ENCODE measurements at places on chromosomes 2 and 18.
A peak's percentile ranks its signal among the peaks of the same experiment; 100 is the strongest.

- DNase-seq: no peak
Measured at GRCh38 chr2:223786943-223787342, 50.4 kb downstream of the AP1S3 start.

- DNase-seq: no peak
Measured at GRCh38 chr2:26860211-26860850, 12.4 kb downstream of the DPYSL5 start.

GRCh38 chr2:63790491-63790890 is 51.2 kb upstream of the UGP2 start:
- no peak for DNase-seq

DNA sequence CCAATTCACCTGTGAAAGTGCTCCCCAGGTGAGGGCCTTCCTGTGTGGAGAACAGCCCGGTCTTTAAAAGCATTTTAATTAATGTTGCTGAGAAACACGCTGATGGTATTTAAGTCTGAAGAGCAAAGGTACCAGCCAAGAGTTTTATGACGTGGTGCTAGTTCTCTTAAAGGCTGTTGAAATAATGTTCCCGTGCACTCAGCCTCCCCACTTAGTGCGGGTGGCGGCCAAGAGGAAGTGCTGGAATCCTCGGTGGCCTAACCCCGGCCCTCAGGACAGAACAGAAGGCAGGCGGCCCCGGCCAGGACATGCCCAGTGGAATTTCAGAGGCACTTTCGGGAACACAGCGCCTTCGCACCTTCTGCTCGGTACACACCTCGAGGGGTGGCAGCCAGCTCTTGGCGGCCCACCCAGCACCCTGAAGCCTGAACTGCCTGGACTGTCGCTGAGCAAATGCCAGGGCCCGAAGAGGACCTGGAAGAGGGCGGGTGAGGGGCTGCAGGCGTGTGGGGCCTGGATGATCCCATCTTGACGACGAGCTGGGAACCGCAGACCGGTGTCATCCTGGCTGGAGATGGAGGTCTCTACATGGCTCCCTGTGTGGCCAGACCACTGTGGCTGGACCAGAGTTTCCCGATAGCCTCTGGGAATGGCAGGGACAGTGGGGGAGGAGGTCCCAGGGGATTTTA is 142.9 kb downstream of the ASB1 start:
- DNase-seq: no peak

GRCh38 chr2:96926791-96927190 is 56.9 kb upstream of the SEMA4C start:
- no peak for DNase-seq

GRCh38 chr2:44244135-44244871 is 31.0 kb upstream of the SLC3A1 start:
- peak; percentile 78 for DNase-seq

GRCh38 chr2:74894272-74894981 is 60.5 kb downstream of the HK2 start:
- DNase-seq: peak; percentile 54

- peak; percentile 79 for DNase-seq
Measured at GRCh38 chr2:241774419-241775222, 2.0 kb upstream of the GAL3ST2 start.

DNA sequence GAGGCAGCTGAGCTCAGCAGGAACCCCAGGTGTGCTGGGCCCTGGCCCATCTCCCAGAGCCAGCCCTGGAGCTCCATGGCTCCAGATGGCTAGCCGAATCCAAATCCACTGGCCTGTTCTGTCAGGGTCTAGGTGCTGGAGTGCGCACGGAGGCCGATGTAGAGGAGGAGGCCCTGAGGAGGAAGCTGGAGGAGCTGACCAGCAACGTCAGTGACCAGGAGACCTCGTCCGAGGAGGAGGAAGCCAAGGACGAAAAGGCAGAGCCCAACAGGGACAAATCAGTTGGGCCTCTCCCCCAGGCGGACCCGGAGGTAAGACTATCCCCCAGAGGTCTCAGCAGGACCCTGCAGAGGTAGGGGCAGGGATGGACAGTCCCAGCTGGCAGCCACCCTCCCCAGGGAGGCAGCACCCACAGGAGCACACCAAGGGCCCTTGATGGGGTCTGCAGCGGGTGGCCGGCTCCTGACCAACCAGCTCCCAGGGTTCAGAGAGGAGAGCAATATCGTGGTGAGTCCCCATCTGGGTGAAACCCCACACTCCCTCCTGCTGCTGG is 26.1 kb upstream of the PRLH start:
- DNase-seq: no peak

- DNase-seq: no peak
Measured at GRCh38 chr2:8432706-8433336, 249.0 kb upstream of the ID2 start.

DNA sequence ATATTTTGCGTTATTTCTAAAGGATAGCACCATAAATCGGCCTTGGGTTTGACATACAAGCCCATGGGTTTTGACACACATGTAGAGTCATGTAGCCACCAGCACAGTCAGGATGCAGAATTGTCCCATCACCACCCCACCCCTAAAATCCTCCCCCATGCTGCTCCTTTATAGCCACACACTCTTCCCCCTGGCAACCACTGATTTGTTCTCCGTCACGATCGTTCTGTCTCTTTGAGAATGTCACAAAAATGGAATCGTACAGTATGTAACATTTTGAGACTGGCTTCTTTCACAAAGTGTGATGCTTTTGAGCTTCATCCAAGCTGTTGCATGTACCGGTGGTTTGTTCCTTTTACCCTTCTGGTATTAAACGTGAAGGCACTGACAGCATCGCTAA is 39.1 kb downstream of the CRACDL start:
- DNase-seq: no peak

DNA sequence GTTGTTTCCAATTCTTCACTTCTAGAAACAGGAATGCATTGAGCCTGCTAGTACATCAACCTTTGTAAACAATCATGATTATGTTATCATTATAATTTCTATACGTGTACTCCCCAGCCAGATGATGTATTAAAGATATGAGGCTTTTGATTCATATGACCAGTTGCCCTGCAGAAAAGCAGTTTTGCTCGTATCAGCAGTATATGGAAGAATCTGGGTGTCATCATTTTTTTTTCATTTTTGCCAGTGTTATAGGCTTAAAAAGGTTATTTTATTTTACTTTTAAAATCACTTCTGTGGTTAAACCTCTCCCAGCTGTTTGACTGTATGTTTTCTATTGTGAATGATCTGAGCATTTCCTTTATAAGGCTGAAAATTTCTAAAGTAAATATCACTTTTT is 471.8 kb upstream of the NRP2 start:
- DNase-seq: no peak

DNA sequence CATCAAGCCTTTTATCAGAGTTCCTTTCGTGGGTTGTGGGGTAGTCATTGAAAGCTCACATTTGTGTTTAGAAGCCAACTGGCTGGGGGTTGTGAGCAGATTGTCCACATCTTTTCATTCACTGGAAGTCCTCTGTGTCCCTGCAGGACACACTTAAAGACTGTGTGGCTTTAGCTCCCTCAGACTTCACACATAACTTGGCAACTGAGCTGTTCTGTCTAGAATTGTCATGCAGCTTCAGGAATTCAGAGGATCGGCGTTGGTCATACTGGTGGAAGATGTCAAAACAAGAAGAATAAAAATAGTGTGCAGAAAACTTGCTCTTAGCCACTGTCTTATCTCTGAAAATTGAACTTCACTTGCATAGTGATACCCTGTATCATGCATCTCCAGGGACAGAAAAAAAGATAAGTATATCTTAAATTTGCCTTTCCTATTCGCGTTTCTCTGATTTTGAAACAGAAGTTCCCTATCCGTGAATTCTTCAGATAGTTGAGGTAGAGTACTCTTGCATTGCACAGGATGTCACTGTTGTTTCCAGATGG is 49.6 kb downstream of the TRAPPC12 start:
- DNase-seq: peak; percentile 25

GRCh38 chr2:238240757-238241711 is 1.2 kb upstream of the HES6 start:
- peak; percentile 97 for DNase-seq

GRCh38 chr2:2260696-2261268 is 70.3 kb downstream of the MYT1L start:
- no peak for DNase-seq

GRCh38 chr2:192888109-192888508 is 693.4 kb upstream of the TMEFF2 start:
- no peak for DNase-seq

GRCh38 chr2:36425608-36426355 is 70.2 kb downstream of the CRIM1 start:
- no peak for DNase-seq

GRCh38 chr2:70974592-70974991 is 3.8 kb upstream of the ANKRD53 start:
- no peak for DNase-seq

DNA sequence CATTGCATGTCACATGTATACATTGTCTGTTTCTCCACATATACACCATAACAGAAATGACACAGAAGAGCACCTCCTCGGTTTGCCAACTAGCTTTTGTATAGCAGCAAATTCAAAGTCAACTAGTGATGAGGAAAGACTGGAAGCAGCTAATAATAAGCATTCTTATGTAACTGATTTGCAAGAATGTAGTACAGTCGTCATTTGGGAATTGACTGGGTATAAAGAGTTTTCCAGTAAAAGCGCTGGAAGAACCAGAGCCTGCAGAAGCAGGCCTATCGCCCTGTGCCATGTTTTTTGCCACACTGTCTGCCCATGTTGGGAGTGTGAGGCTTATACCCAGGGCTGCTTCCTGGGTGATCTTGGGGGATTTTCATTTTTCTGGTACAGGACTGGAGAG is 310.6 kb downstream of the GBX2 start:
- DNase-seq: no peak

- DNase-seq: no peak
Measured at GRCh38 chr2:139353874-139354273, 573.7 kb upstream of the NXPH2 start.

- no peak for DNase-seq
Measured at GRCh38 chr18:50629148-50629631, 69.3 kb downstream of the MAPK4 start.

DNA sequence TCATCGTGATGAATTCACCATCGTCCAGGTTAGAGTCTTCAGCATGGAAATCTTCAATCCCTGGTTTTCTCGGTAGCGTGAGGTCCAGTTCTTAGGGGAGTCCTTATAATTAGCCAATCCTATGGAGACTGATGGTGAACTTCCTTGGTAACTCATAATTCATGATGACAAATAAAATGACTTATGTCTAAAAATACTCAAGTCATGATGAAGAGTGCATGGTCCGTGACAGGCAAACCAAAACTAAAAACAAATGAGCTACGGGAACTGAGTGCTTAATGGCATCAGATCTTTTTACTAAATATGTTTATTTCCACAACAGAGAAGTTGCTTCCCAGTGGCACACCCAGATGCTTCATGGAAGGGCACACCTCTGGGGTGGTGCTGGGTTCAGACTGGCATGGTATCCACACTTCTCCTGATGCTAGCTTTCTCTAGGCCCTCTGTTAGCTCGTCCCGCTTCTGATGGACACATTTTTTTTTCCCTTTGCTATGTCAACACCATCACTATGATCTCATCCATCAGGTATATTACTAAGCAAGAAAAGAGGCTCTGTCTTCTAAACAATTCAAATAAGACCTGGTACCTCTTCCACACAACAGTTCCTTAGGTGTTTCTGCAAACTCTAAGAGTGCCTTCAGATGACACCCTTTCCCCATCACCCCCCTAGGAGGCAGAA is 92.8 kb upstream of the NEDD4L start:
- no peak for DNase-seq

- no peak for DNase-seq
Measured at GRCh38 chr2:65050931-65051330, 5.3 kb upstream of the CEP68 start.

DNA sequence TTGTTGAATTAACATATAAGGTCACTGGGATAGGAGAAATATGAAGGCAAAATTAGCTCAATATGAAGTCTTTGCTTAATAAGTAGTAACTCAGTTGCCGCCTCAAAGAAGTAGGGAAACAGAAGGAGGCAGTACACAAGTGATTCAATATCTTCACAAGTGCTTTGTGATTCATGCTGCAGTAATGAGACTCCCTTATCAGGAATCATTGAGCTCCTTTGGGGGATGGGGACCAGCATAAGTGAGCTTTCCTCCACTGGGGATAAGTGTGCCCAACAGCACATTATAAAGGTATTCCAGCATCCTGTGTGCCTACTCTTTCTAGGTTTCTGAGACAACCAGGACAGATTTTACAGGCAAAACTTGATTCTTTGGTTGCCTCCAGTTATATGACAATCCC is 323.4 kb upstream of the UBE2E3 start:
- peak; percentile 31 for DNase-seq

- DNase-seq: peak; percentile 39
Measured at GRCh38 chr18:56982766-56983165, 164.1 kb upstream of the BOD1L2 start.

GRCh38 chr2:95068256-95068655 is 42.7 kb downstream of the MAL start:
- DNase-seq: no peak

DNA sequence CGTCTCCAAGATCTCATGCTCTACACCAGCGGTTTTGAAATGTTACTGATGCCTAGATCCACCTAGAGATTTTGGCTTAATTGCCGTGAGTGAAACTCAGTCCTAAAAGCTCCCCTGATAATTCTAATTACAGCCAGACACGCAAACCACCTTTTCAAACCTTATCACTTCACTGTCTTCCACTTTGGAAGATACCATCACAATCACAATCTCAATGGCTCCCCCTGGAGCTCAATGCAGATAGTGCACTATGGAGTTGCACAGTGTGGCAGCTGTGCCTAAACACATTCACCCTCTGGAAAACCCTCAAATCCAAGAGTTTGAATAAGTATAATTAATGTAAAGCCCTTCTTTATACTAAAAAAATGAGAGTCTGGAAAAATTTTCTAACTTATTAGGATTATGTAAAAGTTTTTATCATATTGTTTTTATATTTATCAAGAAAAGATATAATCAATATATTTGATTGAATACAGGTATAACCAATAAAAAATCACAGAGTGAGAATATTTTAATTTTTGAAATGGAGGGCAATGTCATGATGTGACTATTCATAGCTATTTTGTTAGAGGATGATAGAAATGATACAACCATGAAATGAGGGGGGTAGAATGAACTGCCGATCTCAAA is 102.9 kb upstream of the SLC8A1 start:
- peak; percentile 79 for DNase-seq

- DNase-seq: peak; percentile 32
Measured at GRCh38 chr2:17658251-17658843, 95.3 kb downstream of the SMC6 start.

GRCh38 chr18:56444201-56444600 is 194.2 kb downstream of the TXNL1 start:
- no peak for DNase-seq

DNA sequence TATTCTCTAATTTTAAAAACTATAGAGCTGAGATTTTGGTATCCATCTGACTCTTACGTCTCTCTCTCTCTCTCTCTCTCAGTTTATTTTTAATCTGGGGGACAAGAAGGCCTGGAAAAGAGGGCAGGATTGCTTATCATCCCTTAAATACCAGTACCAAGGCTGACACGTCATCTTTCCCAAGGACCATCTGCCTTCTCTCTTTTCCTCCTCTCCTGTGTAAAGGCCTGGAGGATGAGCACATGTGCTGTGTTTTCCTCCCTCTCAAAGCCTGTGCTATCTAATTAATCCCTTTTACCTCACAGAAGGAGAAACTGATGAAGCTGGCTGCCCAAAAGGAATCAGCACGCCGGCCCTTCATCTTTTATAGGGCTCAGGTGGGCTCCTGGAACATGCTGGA is 7.3 kb downstream of the IL37 start:
- DNase-seq: no peak

Data from myocyte (in vitro differentiated cells).